Stimulated activated CD8-positive, alpha-beta memory T cell treated with anti-CD3 and anti-CD28 coated beads, Interleukin-7, amount 100 ng/mL, for 1 hour (primary cell): ENCODE measurements at places on chromosomes 3 and 15.

- DNase-seq: no peak
Measured at GRCh38 chr3:124885466-124886167, 1.5 kb downstream of the ITGB5 start.

GRCh38 chr15:68337826-68338225 is 60.3 kb downstream of the FEM1B start:
- DNase-seq: no peak

- no peak for DNase-seq
Measured at GRCh38 chr3:66133853-66134445, 86.9 kb upstream of the SLC25A26 start.

DNA sequence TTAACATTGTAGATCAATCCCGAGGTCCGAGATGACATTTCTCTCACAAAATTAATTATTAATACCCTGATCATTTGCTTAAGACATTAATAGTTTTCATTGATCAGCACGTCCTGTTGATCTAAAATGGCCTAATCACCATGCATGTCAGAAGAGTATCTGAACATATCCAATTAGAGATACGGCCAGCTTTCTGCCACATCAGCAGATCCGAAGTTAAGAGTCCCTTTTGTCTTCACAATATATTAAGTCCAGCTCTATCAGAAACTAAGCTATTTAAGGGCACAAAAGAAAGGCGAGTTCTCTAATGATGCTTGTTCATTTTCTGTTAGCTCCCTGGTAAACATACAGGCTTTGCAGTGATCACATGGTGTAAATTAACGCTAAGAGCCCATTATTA is 470.3 kb downstream of the CNTN4 start:
- no peak for DNase-seq

GRCh38 chr3:168047190-168047795 is 48.4 kb downstream of the GOLIM4 start:
- no peak for DNase-seq

- no peak for DNase-seq
Measured at GRCh38 chr3:188796122-188796631, 375.6 kb upstream of the TPRG1 start.

DNA sequence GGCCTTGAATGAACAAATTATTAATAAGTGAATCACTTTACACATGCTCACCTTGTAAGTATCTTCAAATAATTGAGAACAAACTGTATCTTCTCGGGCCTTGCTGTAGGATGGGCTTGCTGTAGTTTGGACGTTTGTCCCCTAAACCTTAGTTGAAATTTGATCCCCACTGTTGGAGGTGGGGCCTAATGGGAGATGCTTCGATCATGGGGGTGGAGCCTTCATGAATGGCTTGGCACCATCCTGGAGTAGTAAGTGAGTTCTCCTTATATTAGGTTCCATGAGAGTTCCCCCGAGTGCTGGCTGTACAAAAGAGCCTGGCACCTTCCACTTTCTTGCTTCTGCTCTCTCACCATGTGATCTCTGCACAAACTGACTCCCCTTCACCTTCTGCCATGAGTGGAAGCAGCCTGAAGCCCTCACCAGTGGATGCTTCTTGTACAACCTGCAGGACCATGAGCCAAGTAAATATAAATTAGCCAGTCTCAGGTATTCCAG is 29.3 kb downstream of the PIGB start:
- no peak for DNase-seq

DNA sequence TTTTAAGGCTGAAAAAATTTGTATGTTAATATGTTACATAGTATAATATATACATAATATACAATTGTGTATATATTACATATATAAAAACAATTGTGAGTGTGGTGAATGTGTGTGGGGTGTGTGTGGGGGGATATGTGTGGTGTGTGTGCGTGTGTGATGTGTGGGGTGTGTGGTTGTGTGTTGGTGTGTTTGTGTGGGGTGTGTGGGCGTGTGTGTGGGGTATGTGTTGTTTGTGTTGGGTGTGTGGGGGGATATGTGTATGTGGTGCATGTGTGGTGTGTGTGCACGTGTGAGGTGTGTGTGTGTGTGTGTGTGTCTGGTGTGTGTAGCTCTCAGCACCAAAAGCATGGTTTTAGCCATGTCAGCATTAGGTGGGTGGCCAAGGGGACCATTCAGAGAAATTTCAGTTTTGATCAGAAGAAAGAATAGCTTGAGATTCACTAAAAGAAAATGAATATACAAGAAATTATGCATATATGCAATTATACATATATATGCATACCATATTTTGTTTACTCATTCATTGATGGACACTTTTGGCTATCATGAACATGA is 118.9 kb downstream of the ALDH1A2 start:
- DNase-seq: no peak

GRCh38 chr3:4985330-4986174 is 6.3 kb downstream of the BHLHE40 start:
- DNase-seq: no peak

DNA sequence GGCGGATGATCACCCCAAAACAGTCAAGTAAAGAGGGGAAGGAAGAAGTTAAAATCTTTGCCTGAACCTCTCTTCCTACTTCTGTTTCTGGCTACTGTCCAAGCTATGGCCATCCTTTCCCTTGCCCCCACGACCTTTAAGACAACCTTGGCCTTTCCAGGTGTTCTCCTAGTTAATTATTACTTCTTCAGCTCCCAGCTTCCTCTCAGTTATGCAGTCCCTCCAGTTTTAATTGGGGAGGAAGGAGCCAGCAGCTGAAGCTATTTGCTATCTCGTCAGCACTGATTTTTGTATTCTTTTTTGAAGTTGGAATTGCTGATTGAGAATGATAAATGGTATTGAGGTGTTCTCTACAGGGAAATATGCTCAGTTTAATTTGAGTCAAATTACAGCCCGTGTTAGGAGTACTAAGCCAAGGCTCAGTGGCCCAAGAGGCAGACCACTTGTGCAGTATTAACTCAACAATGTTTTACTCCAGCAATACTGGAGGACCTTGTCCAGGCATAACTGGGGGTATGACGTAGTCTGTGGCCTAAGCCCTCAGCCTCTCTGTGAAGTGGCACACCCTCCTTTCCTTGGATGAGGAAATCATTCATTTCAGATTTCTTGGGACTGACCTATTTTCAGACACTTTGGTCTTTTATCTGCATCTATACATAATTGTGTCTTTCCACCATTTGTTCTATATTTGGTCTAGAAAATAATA is 336.9 kb downstream of the SLC9A9 start:
- no peak for DNase-seq

DNA sequence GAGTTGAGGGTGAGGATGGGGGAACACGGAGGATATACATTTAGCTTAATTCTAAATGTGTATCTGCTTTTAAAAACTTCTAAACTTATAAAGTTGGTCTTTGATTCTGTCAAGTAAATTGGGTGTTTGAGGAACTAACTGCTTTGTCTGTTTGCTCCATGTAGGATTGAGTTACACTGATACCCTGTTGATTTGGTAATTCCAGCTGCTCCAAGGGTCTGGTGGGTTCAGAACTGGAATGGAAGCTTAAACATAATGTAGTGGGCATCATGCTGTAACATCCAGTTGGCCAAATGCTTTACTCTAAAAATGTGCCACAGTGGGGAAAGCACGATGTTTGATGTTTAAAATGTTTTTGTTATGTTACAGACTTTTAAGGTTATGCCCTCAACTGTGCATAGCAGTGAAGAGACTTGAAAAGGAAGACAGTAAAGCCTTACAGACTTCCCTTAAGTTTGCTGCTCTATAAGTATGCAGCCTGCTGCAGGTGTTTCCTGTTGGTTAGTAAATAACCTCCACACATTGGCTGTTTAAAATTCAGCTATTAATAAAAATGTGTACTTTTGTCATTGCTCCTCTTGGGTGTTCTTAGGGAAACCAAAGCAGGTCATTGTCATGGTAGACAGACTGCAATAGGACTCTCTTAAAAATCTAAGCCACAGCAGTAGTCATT is 5.9 kb upstream of the EDEM1 start:
- DNase-seq: no peak

DNA sequence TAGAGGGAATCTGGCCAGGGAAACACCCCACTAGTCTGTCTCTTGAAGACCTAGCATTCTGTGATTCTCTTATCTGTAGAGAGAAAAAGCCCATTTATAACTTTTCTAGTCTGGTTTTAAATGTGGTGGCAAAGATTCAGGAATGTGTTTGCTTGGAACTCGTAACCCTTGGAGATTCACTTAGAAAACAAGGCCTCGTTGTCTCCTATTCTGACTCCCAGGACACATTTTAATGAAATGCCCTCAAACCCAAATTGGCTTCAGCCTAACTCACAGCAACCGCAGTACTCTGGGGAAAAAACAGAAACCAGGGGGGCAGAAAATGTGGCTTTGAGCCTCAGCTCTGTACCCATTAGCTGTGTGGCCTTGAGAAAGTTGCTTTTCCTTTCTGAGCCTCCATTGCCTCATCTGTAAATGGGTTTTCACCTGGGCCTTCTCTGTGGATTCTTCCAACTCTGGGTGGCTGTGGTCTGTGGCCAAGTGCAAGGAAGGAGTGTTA is 36.5 kb downstream of the RPLP1 start:
- no peak for DNase-seq

- DNase-seq: no peak
Measured at GRCh38 chr15:45521596-45522327, 793 bp downstream of the SLC30A4 start.

DNA sequence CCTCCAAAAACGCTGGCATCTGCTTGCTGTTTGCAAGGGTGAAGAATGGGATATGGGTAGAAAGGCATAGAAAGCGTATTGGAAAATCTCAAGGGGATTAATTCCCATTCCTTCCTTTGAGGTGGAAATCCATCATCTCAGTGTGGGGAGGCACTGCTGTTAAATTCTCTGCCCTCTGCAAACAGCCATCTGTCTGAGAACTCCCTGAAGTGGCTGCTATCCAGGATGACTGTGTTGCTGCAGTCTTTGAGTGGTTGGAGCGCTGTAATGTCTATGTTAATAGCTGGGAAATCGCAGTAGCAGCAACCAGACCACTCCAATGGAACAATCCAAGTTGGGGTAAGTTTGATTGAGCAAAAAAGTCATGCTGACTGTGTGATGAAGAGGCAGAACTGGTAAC is 625.9 kb downstream of the NLGN1 start:
- no peak for DNase-seq

GRCh38 chr3:52299879-52300611 is 12.4 kb downstream of the GLYCTK start:
- DNase-seq: no peak

DNA sequence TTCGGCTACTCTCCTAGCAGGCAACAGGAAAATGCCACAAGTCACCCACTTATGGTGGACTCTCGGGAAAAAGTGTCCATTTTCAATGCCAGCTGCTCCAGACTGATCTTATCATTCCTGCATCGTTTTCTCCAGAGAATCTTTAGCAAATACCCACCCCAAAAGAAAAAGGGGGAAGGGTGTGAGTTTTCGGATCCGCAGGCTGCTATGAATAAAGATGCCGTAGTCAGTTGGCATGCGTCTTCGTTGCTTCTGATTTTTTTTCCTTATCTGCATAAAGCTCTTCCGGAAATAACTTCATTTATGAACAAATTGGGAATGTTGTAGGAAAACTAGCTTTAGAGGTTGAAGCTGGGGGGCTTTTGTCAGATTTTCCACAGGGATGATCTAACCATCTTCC is 22.4 kb upstream of the VILL start:
- DNase-seq: no peak

GRCh38 chr3:72259755-72260587 is 475.0 kb upstream of the PROK2 start:
- no peak for DNase-seq

GRCh38 chr3:129758306-129758705 is 135.2 kb downstream of the TMCC1 start:
- no peak for DNase-seq

DNA sequence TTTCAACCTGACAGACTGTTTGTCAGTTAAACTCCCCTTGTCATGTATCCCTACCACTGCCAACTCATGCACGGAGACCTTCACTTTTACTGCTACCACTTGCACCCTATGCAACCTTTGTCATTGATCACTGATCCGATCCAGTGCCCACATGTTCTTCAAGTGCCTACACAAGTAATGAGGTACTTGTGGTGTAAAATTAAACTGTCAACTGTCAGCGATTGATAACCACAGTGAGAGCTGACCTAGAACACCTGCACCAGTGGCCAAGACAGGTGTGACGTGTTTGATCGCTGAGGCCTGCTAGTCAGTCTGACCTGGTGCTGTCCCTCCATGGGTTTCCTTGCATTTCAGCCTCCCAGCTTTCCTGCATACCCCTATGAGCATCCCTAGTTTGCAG is 55.6 kb downstream of the MECOM start:
- no peak for DNase-seq

DNA sequence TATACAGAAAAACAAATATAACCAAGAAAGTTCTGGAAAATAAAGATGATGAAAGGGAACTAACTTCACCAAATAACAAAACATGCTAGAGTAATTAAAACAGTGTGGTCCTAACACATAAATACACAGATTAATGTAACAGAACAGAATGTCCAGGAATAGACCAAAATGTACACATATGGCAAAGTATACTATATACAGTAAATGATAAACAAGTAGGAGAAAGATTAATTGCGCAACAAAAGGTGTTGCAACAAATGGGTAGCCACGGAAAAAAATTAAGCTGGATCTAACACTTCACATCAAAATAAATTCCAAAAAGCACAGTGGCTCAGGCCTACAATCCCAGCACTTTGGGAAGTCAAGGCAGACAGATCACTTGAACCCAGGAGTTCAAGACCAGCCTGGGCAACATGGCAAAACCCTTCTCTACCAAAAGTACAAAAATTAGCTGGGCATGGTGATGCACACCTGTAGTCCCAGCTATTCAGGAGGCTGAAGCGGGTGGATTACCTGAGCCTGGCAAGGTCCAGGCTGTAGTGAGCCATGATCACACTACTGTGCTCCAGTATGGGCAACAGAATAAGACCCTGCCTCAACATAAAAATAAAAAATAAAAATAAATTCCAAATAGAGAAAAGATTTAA is 19.8 kb downstream of the SCAP start:
- no peak for DNase-seq

DNA sequence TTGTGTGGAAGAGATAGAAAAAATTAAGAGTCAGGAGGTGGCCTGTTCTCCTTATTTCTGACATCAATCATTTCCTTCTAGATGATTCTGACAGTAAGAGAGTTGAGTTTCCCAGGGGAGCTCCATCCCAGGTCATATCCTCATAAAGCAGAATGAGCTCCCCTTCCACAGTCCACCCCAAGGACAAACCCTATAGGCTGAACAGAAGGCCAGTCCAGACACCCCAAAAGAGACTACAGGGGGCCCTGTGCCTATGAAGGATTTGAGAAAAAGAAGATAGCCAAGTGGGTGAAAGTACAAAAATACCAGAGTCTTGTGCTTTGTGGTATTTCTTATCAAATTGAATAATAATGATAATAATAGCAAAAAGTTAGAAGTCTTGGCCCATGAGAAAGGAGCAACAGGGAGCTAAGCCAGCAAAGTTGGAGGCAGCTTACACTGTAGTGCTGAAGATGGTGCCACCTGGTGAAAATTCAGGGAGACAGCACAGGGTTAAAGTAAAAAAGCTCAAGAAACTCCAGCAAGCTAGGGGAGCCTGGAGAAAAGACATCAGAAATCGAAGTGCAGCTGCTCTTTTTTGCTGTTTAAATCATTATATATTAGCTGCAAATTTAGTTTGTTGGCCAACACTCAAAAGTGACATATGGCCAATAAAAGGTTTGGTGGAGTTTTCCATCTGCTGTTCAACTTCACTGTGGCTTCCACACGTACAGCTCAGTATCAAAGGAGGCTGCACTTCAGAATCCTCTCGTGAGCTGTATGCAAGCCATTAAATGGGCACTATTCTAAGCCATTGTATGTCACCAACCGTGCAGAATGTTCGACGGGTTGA is 35.8 kb upstream of the SLC24A5 start:
- DNase-seq: no peak

- no peak for DNase-seq
Measured at GRCh38 chr15:63582718-63583426, 14.3 kb upstream of the FBXL22 start.
